ENCODE measurements at places on chromosomes 12 and 14.
A peak's percentile ranks its signal among the peaks of the same experiment; 100 is the strongest.

GRCh38 chr12:48678551-48679185 is 3.4 kb downstream of the KANSL2 start:
- no peak for DNase-seq

DNA sequence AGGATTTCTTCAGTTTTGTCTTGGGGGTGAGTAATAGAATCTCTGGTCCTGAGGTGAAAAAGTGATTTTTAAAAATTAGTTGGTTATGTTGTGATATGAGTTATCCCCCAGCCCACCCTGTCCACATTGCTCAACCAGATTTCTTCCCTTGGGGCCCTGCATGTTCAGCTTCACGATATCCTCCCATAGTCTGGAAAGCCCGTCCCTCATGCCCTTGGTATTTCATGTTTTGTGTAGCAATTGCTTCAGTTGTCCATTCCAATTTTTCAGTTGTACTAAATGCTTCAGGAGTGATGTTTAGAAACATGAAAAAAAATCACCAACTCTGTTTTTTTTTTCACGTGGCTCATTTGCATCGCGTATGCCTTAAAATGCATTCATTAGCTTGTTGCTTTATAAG is 17.5 kb upstream of the BICD1 start:
- DNase-seq, result no peak

- DNase-seq, result no peak
Observed at GRCh38 chr12:19142499-19142898, 13.0 kb downstream of the PLEKHA5 start.

- DNase-seq, result no peak
Observed at GRCh38 chr12:78171061-78171460, 340.4 kb downstream of the NAV3 start.

DNA sequence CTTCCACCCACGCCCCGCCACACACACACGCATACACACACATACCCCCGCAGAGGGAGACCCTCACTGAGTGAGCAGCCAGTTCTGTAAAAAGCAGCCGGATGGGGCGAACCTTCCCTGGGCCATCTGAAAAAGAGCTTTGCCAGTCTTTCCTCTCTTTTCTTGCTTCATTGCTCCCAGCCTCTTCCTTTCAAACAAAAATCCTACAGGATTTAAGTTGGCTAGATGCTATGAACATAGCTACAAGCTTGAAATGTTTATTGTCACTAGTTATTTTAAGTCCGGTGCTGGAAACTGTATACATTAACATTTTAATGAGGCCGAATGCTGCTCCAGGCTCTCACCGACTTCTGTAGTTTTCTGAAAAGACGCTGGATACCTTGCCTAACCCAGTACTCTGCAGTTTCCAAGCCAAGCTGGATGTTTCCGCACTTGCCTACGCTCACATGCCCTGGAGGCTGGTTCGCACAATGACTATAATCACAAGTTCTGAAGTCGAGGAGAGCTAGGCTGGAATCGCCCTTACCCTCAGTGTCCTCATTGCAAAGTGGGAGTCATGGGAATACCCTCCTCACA is 39.2 kb downstream of the LTBP2 start:
- no peak for DNase-seq

GRCh38 chr14:72559669-72560255 is 334.1 kb downstream of the DPF3 start:
- DNase-seq, result no peak

- no peak for DNase-seq
Observed at GRCh38 chr14:58535044-58535443, 102.7 kb upstream of the DACT1 start.

DNA sequence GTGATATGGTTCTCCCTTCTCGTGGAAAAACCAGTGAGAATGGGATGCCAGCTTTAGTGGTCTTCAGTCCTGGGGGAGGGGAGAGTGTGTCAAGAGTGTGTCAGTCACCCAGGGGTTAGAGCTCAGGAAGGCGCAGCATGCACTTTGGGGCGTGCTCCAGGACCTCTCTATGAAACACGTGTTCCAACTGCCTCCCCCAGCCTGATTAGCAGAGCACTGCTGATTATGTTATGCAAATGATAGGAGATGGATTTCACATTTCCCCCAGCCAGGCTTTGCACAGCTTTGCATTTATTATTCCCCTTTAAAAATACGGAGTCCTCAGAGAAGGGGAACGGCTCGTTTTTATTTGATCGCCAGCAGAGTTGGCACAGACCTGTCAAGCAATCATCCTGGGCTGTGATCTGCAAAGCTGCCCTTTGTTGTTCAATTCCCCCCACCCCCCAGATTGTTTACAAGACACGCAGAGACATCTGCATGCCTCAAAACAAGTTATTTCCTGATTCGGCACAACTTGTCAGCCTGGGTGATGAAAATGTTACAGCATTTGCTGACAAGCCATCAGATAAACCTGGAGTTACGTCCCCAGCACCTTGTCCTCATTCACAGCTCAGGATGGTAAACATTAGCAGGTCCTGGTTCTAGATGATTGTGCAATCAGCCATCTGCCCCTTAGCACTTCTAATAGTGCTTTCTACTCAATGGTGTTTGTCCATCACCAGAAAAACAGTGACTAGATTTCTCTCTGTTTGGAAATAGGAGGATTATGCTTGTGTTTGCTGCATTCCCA is 196.5 kb downstream of the NOVA1 start:
- no peak for DNase-seq

DNA sequence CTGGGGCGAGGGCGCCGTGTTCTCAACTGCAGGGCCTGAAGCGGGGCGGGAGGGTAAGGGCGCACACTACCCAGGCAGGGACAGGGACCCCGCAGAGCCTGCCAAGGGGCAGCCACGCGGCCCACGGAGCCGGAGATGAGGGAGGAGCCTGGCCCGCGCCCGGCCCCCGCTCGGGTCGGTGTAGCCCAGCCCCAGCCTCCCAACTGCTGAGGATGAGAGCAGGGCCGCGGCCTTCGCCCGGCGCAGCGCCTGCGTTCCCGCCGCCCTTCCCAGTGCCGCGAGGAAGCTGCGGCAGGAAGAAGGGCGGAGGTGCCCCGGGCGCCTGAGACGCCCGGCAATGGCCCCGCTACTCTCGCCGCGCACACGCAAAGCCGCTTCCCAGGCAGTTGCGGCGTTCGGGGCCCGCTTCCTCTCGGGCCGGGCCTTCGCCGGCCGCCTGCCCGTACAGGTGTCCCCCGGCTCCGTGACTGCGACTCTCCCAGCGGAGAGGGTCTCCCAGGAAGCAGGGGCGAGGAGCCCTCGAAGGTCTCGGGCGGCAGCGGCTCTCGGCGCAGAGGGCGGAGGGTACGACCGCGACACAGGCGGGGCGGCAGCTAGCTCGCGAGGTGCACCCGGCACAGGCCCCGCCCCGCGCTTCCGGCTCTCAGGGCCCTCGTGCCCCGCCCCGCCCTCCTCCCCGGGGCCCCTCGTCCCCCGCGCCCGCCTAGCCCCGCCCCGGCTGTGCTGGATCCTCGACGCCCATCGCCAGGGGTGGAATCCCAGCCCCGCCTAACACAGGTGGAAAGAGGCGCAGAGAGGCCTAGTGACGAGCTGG is 24.8 kb upstream of the YY1 start:
- peak; percentile 89 for DNase-seq

GRCh38 chr14:88225721-88226120 is 97.3 kb downstream of the KCNK10 start:
- DNase-seq, result no peak

All from T follicular helper cell (primary cell).